Activated CD4-positive, alpha-beta T cell treated with anti-CD3 and anti-CD28 coated beads, Interleukin-2, amount 10 ng/mL, durations not matched to agents 7 days and 5 days (primary cell): ENCODE measurements at places on chromosomes 13 and 19.

DNA sequence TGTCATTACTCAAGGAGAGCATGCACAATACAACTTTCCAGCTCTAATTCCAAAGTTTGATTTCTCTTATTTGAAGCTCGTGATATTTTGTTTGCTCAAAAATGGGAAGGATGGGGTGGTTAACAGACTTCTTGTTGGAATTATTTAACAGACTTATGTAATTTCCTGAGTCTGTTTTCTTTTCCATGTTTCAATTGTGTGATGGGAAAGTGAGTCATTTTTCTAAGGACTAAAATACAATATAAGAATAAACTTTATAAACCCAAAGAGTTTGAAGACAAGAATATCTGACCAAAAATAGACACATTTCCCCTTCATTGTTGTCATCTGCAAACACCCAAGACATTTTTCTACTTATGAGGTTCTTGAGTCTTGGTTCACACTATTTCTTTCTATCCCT lies 211.8 kb upstream of the SLITRK5 start:
- H3K36me3 ChIP-seq, result no peaks in the 10 kb centered on the region
- no peaks in the 10 kb centered on the region for H3K27me3 ChIP-seq
- H3K27ac ChIP-seq, result no peak overlapping the region
- no peak overlapping the region for H3K4me3 ChIP-seq
- DNase-seq, result no peak

DNA sequence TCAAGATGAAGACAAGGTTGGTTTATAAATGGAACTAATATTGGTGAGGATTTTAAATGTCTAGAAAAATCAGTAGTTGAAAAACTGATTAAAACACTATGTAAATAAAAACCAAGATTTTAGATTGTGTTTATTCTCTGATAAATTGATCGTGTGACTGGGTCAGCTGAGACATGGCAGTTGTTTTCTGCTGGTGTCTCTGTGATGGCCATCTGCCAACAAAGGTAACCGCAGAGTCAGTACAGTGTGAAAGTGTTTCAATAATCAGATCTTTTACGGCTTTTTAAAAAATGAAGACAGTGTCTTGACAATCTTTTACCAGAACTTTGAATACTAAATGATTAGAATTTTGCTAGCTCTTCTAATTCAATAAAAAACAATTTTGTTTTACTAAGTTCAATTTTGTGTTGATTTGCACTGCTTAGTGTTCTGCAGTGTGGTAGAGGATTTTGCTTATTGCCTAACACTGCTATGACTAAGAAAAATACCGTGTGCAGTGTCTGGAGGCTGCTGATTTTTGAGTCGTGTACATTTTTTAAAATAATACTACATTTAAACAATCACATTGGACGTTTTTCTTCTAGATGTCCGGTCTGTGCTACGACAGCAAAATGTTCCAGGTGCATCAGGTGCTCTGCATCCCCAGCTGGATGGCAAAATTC lies 32.7 kb upstream of the GPR183 start:
- no peak overlapping the region for H3K4me3 ChIP-seq
- peaks cover 82% of the 10 kb centered on the region for H3K36me3 ChIP-seq
- H3K4me1 ChIP-seq, result peaks cover 50% of the 10 kb centered on the region
- no peaks in the 10 kb centered on the region for H3K27me3 ChIP-seq
- peak overlapping the region; percentile 9 for H3K27ac ChIP-seq
- DNase-seq, result peak; percentile 38

GRCh38 chr19:3398114-3398899 lies 31.9 kb downstream of the NFIC start:
- no peaks in the 10 kb centered on the region for H3K27me3 ChIP-seq
- H3K4me1 ChIP-seq, result no peaks in the 10 kb centered on the region
- H3K27ac ChIP-seq, result no peak overlapping the region
- H3K4me3 ChIP-seq, result no peak overlapping the region
- no peak for DNase-seq
- no peaks in the 10 kb centered on the region for H3K36me3 ChIP-seq

DNA sequence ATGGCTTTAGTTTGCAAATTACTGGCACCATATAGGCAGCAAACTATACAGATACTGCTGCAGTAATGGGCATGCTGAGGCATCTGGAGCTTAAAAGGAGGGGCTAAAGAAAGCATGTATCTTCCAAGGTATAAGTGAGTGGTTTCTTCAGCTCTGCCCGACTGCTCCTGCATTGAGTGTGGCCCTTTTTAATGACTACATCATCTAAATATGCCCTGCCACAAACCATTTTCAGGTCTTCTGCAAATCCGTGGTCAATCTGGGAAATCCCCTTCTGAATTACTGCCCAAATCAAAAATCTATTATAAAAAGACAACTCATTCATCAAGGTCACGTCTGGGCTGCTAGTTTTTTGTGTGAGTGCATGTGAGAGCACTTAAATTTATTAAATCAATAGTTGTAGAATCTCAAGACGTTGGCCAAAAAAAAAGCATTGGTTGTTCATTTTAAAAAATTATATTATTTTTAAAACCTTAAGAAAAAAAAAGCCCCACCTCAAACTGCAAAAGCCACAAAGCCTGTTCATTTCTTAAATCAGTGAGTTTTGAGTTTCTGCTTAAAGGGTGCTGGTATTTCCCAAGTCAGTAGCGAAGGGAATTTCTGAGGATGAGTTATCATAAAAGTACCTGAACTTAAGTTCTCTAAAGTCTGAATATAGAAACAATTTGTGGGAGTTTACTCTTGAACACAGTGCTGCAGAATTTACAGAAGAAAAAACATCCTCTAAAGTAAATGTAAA lies 16.3 kb downstream of the LCP1 start:
- DNase-seq, result no peak
- peak overlapping the region; percentile 34 for H3K4me3 ChIP-seq
- H3K27me3 ChIP-seq, result no peaks in the 10 kb centered on the region
- H3K27ac ChIP-seq, result peak overlapping the region; percentile 50
- peaks cover 64% of the 10 kb centered on the region for H3K36me3 ChIP-seq

DNA sequence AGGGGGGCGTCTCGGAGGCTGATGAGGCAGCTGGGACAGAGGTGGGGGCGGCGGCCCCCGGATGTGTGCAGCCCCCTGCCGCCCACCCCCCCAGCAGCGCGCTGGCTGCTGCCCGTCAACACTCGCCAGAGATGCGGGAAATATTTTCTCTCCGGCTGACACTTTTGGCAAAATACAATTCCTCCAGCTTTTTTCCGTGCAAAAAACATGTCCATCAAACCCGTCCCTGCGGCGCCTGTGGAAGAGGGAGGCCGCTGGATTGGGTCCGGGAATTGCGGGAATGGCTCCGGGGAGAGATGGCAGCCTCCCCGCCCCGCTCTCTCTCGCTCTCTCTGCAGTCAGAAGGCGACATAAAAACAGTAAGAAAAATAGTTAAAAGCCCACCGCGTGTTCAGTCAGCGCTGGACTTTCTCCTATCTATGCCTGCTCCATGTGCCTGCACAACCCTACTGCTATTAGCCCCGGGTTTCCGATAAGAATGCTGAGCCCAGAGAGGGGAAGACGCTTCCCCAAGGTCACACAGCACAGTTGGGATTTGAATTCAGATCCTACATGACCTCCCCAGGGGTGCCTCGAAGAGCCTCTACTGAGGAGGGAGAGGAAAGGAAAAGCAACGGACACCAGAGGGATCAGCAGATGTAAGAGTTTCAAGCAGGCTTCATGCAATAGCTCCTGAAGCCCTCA lies 23.2 kb downstream of the ZNRF4 start:
- no peak overlapping the region for H3K27ac ChIP-seq
- no peak for DNase-seq
- no peaks in the 10 kb centered on the region for H3K4me1 ChIP-seq
- no peak overlapping the region for H3K4me3 ChIP-seq
- no peaks in the 10 kb centered on the region for H3K36me3 ChIP-seq

DNA sequence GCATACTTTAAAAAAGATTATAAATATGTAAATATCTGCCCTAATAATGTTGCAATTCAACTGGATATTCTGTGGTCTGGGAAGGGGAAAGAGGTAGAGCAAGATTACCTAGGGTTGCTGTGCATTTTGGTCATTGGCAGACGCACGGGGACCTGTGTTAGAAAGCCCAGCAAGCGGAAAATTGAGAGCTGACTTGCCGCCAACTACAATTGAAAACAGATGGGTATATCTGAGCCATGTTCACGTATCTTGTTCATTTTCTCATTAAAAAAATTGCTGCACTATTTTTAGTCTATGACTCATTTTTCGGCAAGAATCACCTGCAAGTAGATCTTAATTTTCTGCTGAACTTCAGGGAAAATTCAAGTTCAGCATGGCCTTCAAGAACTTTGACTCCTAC lies 308.5 kb upstream of the TMTC4 start:
- no peak for DNase-seq
- H3K27ac ChIP-seq, result no peak overlapping the region
- no peak overlapping the region for H3K4me3 ChIP-seq
- H3K36me3 ChIP-seq, result no peaks in the 10 kb centered on the region
- no peaks in the 10 kb centered on the region for H3K4me1 ChIP-seq
- peaks cover 10% of the 10 kb centered on the region for H3K27me3 ChIP-seq

GRCh38 chr19:33449799-33450198 lies 71.8 kb downstream of the PEPD start:
- no peak overlapping the region for H3K4me3 ChIP-seq
- H3K36me3 ChIP-seq, result no peaks in the 10 kb centered on the region
- H3K4me1 ChIP-seq, result no peaks in the 10 kb centered on the region
- no peaks in the 10 kb centered on the region for H3K27me3 ChIP-seq
- H3K27ac ChIP-seq, result no peak overlapping the region

GRCh38 chr13:106918557-106918860 lies 350.6 kb upstream of the ARGLU1 start:
- no peaks in the 10 kb centered on the region for H3K36me3 ChIP-seq
- DNase-seq, result no peak
- H3K27ac ChIP-seq, result no peak overlapping the region
- H3K27me3 ChIP-seq, result peaks cover 9% of the 10 kb centered on the region
- H3K4me1 ChIP-seq, result peaks cover 6% of the 10 kb centered on the region
- no peak overlapping the region for H3K4me3 ChIP-seq

DNA sequence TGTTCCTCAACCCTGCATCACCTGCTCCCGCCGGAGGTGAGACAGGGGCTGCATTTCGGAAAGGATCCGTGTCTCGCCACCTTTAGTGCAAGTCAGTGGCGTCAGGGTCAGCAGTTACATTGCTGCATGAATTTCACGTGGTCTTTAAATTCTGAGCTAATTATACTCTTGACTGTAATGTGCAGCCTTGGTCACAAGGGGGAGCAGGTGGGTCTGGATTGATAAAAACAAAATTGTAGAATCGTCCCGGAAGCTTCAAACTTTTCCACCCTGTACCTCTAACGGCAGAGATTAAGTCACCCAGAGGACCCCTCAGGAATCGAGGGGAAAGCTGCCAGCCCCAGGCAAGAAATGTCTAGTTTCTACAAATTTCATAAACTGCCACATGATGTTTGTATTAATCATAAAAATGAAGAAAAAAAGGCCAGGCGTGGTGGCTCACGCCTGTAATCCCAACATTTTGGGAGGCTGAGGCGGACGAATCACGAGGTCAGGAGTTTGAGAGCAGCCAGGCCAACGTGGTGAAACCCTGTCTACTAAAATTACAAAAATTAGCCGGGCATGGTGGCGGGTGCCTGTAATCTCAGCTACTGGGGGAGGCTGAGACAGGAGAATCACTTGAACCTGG lies 20.2 kb downstream of the BBC3 start:
- no peaks in the 10 kb centered on the region for H3K27me3 ChIP-seq
- no peak overlapping the region for H3K4me3 ChIP-seq
- DNase-seq, result peak; percentile 88
- peaks cover 20% of the 10 kb centered on the region for H3K4me1 ChIP-seq
- H3K27ac ChIP-seq, result peak overlapping the region; percentile 87
- H3K36me3 ChIP-seq, result peaks cover 46% of the 10 kb centered on the region

DNA sequence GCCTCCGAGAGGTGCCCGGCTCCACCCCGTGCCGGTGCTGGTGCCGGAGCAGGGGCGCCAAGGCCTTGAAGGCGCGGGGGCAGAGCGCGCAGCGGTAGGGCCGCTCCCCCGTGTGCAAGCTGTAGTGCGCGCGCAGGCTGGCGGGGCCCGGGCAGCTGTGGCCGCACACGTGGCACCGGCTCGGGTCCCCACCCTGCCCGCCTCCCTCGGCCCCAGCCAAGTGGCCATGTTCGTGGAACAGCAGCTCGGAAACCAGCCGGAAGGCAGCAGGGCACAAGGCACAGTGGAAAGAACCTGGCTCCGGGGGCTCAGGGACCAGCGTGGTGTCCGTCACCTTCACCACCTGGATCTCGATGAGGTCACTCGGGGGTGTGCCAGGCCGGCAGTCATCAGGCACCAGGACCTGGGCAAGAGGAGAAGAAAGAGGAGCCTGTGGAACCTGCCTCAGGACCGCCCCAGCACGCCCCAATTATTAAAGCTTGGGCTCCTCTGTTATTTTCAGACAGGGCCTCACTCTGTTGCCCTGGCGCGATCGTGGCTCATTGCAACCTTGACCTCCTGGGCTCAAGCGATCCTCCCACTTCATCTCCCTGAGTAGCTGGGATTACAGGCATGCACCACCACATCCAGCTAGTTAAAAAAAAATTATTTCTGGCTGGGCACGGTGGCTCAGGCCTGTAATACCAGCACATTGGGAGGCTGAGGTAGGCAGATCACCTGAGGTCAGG lies 2.0 kb downstream of the ZNF784 start:
- H3K27ac ChIP-seq, result no peak overlapping the region
- DNase-seq, result no peak
- no peak overlapping the region for H3K4me3 ChIP-seq
- peaks cover 3% of the 10 kb centered on the region for H3K27me3 ChIP-seq
- peaks cover 52% of the 10 kb centered on the region for H3K4me1 ChIP-seq

DNA sequence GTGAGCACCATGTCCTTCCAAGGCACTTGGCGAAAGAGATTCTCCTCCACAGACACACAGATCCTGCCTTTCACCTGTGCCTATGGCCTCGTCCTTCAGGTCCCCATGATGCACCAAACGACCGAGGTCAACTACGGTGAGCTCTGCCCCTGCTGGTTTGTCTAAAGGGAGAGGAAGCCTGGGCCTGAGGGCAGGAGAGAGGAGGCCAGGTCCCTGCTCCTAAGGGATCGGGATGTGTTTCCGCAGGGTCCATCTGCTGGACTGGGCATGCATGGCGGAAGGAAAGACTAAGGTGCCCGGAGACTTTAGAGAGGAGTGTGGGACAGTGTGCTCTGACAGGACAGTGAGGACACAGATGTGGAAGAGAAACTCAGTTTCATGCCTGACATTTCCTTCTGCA lies 7.6 kb downstream of the SERPINE3 start:
- DNase-seq, result no peak
- no peak overlapping the region for H3K27ac ChIP-seq
- no peaks in the 10 kb centered on the region for H3K4me1 ChIP-seq
- H3K4me3 ChIP-seq, result no peak overlapping the region

DNA sequence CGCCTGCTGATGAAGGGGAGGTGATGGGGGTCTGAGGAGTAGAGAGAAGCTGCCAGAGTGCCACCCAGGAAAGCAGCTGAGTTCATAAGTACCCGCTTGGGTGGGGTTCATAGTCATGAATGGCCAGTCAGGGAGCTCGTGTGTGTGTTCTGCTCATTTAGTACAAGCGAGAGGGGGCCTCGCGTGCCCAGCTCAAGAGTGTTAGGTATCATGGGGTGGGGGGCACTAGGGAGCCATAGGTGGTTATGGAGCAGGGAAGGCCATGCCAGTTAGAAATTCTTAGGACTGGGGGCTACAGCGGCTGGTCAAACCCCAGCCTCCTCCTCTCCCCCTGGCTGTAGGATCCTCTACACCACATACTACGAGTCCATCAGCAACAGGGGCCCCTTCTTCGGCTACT lies 46.8 kb downstream of the CD320 start:
- DNase-seq, result no peak
- peaks cover 24% of the 10 kb centered on the region for H3K4me1 ChIP-seq
- H3K27ac ChIP-seq, result no peak overlapping the region
- no peaks in the 10 kb centered on the region for H3K27me3 ChIP-seq
- no peak overlapping the region for H3K4me3 ChIP-seq
- H3K36me3 ChIP-seq, result peaks cover 5% of the 10 kb centered on the region

- no peaks in the 10 kb centered on the region for H3K27me3 ChIP-seq
- peaks cover 35% of the 10 kb centered on the region for H3K4me1 ChIP-seq
- peak; percentile 37 for DNase-seq
- H3K36me3 ChIP-seq, result peaks cover 2% of the 10 kb centered on the region
- H3K4me3 ChIP-seq, result peak overlapping the region; percentile 71
Observed at GRCh38 chr19:11578258-11579142, 1.1 kb upstream of the ACP5 start.
